ENCODE measurements at places on chromosomes 12 and 14. TPM values are rescaled to one million over a fixed set of nuclear protein-coding genes. Genes with fewer than 3 reads are reported as not detected.

AICDA gene
- total RNA-seq = not detected

KRT6C gene
- total RNA-seq = not detected

- H3K36me3 ChIP-seq = peaks cover 63% of the 10 kb centered on the region
- DNase-seq = no peak
- peaks cover 4% of the 10 kb centered on the region for H3K27me3 ChIP-seq
- no peaks in the 10 kb centered on the region for H3K4me1 ChIP-seq
Observed at GRCh38 chr12:129844662-129845220, 59.1 kb downstream of the TMEM132D start.

CLEC14A gene
- 0.09 TPM for total RNA-seq

ANAPC7 gene
- total RNA-seq = 93.4 TPM

GRCh38 chr14:93735206-93735605 lies 53.1 kb downstream of the PRIMA1 start:
- no peak overlapping the region for H3K4me3 ChIP-seq
- H3K36me3 ChIP-seq = no peaks in the 10 kb centered on the region
- no peak overlapping the region for H3K27ac ChIP-seq
- H3K27me3 ChIP-seq = no peaks in the 10 kb centered on the region

ANKRD33 gene
- 1.7 TPM for total RNA-seq

POTEM gene
- not detected for total RNA-seq

INHBC gene
- 0.16 TPM for total RNA-seq

PTGDR gene
- 0.11 TPM for total RNA-seq

DNA sequence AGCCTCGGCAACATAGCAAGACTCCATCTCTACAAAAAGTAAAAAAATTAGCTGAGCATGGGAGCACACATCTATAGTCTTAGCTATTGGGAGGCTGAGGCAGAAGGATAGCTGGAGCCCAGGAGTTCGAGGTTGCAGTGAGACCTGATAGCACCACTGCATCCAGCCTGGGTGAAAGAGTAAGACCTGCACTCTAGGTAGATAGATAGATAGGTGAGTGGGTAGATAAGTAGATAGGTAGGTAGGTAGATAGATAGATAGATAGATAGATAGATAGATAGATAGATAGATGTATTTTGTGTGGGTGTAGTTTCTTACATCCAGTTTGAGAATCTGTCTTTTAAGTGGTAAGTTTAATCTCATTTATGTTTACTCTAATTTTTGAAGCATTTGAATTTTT lies 72.8 kb downstream of the IFT81 start:
- no peaks in the 10 kb centered on the region for H3K27me3 ChIP-seq
- H3K4me3 ChIP-seq = no peak overlapping the region
- peaks cover 13% of the 10 kb centered on the region for H3K36me3 ChIP-seq

- no peak for DNase-seq
- peak overlapping the region; percentile 60 for H3K27ac ChIP-seq
- peaks cover 68% of the 10 kb centered on the region for H3K4me1 ChIP-seq
- H3K27me3 ChIP-seq = no peaks in the 10 kb centered on the region
- no peak overlapping the region for H3K4me3 ChIP-seq
- peaks cover 3% of the 10 kb centered on the region for H3K36me3 ChIP-seq
Observed at GRCh38 chr12:124550123-124551089, 17.0 kb downstream of the NCOR2 start.

DNA sequence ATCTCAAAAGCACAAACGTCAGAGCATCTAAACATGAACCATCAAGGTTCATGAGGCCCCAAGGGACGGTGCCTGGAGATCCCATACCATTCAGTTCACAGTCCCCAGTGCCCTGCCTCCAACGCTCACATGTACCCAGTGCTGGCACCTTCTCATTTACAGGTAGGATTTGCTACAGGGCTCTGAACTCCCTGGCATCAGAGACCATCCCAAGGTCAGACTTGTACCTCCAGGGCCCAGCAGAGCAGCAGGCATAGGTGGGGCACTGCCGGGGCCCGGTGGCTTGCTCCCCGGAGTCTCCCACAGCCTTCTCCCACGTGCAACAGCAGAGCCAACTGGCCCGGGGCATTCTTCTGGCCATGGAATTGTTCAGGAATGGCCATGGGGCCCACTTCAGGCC lies 114.8 kb downstream of the BCL11B start:
- H3K27ac ChIP-seq = no peak overlapping the region
- H3K36me3 ChIP-seq = no peaks in the 10 kb centered on the region
- H3K4me1 ChIP-seq = 0 out of 2 replicates have a peak, but pooled peaks cover 4% of the 10 kb centered on the region
- H3K4me3 ChIP-seq = no peak overlapping the region

GALNT16 gene
- 3.0 TPM for total RNA-seq

- H3K27me3 ChIP-seq = peaks cover 20% of the 10 kb centered on the region
- DNase-seq = no peak
- no peak overlapping the region for H3K4me3 ChIP-seq
- H3K27ac ChIP-seq = no peak overlapping the region
Observed at GRCh38 chr12:52044292-52044983, 6.8 kb upstream of the NR4A1 start.

DNA sequence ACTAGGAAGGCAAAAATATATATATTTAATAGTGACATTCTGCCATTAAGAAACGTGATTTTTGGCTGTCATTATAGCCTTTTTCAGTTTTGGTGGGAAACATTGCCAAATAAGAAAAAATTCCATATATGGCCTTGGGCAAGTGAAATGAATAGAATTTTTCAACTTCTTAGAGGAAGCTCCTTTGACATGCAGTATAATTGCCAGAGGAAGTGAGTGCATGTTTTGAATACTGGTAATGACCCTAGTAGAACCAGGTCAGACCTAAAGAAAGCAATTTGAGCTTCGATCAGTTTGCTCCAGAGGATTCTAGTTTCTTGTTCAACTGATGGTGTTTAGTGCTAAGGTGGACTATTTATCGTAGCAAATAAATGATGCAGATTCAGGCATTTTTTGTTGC lies 26.2 kb upstream of the TRIM9 start:
- H3K36me3 ChIP-seq = no peaks in the 10 kb centered on the region

- H3K4me1 ChIP-seq = no peaks in the 10 kb centered on the region
- H3K27ac ChIP-seq = no peak overlapping the region
- DNase-seq = no peak
- H3K4me3 ChIP-seq = no peak overlapping the region
Observed at GRCh38 chr12:68529466-68529865, 81.2 kb upstream of the RAP1B start.

DNA sequence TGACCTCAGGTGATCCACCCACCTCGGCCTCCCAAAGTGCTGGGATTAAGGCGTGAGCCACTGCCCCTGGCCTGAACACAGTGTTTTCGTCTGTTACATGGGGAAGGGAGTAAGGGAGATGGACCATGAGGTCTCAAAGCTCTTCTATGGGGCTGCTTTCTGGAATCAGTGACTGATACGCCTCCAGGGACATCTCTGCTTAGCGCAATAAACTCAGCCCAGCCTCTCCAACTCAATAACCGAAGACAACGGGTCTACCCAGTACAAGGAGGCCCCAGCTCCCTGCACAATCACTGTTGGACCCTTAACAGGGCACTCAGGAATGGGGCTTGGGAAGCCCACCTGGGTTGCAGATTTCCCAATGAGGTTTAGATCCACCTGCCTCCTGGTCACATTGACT lies 42.6 kb upstream of the CHGA start:
- H3K27me3 ChIP-seq = peaks cover 4% of the 10 kb centered on the region
- H3K27ac ChIP-seq = no peak overlapping the region
- H3K4me1 ChIP-seq = peaks cover 22% of the 10 kb centered on the region
- H3K36me3 ChIP-seq = no peaks in the 10 kb centered on the region

- no peak for DNase-seq
- peaks cover 10% of the 10 kb centered on the region for H3K36me3 ChIP-seq
- H3K4me3 ChIP-seq = no peak overlapping the region
- no peaks in the 10 kb centered on the region for H3K4me1 ChIP-seq
- no peaks in the 10 kb centered on the region for H3K27me3 ChIP-seq
Observed at GRCh38 chr14:58465421-58465820, 37.9 kb downstream of the KIAA0586 start.

TAS2R42 gene
- total RNA-seq = not detected

DNA sequence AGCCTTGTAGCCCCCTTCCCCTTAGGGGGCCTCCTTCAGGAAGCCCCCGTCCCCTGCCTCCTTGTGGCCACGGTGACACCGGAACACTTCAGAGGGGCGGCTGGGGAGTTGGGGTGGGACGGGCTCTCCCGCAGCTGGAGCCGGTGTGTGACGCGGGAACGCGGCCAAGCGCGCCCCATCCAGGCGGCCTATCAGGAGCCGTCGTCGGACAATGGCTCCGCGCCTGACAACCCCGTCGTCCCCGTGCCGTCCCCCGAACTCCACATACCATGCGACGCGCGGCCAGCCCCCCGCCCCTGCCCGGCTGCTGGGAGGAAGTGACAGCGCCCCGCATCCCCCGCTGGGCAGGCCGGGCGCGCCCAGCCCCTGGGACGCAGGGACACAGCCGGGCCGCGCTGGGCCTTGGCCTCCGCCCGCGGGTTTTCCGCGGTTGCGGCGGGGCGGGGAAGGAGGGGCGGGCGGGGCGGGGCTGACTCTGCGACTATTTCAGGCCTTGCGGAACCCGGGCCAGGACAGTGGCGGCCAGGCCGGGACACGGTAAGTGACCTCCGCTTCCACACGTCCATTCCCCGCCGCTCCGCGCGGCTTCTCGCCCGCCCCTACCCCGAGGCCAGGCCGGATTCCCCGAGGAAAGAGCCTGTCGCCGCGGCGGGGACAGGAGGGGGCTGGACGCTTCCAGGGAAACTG lies at the start of gene TNFAIP2:
TSS of gene TNFAIP2 (plus strand) at position 515 of the 687 bp plus-strand sequence. CDS start 2,997 bp downstream, outside the sequence.
- DNase-seq = peak; percentile 67
- peaks cover 35% of the 10 kb centered on the region for H3K27me3 ChIP-seq
- H3K36me3 ChIP-seq = no peaks in the 10 kb centered on the region
- H3K4me3 ChIP-seq = peak within 1 kb of the TSS; percentile 58

CIT gene
- 61.6 TPM for total RNA-seq

PIANP gene
- total RNA-seq = 8.2 TPM

DNA sequence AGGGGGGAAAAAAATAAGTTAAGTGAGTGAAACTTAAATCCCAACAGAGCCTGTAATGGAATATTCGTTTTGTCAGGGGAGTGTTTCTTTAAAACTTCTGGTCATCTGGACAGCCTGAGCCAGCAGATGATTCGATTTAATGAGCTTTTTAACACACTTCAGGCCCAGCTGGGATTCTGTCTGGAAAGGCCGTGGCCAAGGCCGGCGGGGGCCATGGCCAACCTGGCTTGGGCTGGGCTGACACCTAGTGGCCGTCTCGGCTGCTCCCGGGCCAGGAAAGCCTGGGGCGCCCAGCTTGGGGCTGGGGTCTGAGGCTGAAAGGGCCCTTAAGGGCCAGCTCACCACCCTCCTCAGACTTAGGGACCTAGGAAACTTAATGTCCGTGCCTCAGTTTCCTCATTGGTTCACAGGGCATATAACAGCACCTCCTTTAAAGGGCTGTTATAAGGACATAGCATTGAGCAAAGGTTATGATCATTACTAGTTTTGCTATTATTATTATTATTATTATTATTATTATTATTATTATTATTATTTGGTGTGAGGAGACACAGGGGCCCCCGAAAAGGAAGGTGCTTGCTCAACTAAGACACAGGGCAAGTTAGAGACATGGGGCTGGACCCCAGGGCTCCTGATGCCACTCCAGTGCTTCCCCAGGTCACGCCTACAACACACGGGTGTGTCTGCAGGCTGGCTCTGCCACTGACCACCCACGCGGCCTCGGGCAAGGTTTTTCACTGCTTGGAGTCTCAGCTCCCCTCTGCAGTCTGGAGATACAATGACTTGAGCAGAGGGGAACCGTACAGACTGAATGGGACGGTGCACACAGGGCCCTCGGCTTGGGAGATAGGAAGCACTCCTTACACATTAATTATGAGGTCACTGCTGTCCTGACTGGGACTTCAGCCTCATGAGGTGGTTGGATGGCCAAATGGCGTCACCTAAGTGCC lies 84.0 kb downstream of the SYNE3 start:
- H3K27me3 ChIP-seq = no peaks in the 10 kb centered on the region
- no peak overlapping the region for H3K27ac ChIP-seq
- H3K36me3 ChIP-seq = no peaks in the 10 kb centered on the region
- H3K4me3 ChIP-seq = no peak overlapping the region
- peak; percentile 78 for DNase-seq
- H3K4me1 ChIP-seq = no peaks in the 10 kb centered on the region

- H3K27me3 ChIP-seq = peaks cover 17% of the 10 kb centered on the region
- H3K4me1 ChIP-seq = no peaks in the 10 kb centered on the region
- no peak for DNase-seq
- no peaks in the 10 kb centered on the region for H3K36me3 ChIP-seq
Observed at GRCh38 chr12:48221645-48222044, 18.6 kb upstream of the OR10AD1 start.

GRCh38 chr14:101472518-101472849 lies 88.8 kb upstream of the DIO3 start:
- no peaks in the 10 kb centered on the region for H3K27me3 ChIP-seq
- peaks cover 15% of the 10 kb centered on the region for H3K4me1 ChIP-seq
- no peak for DNase-seq
- no peak overlapping the region for H3K4me3 ChIP-seq

HOXC4 gene
- 0.14 TPM for total RNA-seq

DNA sequence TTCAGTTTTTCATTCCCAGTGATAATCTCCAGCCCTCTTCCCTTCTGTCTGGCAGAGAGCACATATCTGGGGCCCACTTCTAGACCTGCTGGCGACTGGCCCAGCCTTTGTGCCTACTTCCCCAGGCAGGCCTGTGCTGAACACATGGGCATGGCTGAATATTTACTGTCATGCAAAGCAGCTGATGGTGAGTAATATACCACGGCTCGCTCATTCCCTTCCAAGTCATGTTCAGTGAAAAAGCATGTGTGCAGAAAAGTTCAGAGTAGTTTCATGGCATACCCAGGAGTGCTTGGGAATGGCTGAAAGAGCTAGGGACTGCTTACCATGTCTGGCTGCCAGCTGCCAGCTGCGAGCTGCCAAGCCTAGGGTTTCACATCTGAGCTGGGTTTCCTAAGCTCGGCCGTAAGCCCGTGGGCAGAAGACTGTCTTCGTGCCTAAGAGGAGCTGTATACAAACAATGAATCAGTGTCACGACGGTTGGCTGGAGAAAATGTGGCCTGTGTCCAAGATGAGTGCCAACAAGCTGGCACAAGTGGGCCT lies 179.9 kb upstream of the PELI2 start:
- peaks cover 27% of the 10 kb centered on the region for H3K36me3 ChIP-seq
- H3K4me1 ChIP-seq = peaks cover 26% of the 10 kb centered on the region
- no peak overlapping the region for H3K4me3 ChIP-seq
- no peak overlapping the region for H3K27ac ChIP-seq
- H3K27me3 ChIP-seq = no peaks in the 10 kb centered on the region

DNAL1 gene
- total RNA-seq = 15.6 TPM

DNA sequence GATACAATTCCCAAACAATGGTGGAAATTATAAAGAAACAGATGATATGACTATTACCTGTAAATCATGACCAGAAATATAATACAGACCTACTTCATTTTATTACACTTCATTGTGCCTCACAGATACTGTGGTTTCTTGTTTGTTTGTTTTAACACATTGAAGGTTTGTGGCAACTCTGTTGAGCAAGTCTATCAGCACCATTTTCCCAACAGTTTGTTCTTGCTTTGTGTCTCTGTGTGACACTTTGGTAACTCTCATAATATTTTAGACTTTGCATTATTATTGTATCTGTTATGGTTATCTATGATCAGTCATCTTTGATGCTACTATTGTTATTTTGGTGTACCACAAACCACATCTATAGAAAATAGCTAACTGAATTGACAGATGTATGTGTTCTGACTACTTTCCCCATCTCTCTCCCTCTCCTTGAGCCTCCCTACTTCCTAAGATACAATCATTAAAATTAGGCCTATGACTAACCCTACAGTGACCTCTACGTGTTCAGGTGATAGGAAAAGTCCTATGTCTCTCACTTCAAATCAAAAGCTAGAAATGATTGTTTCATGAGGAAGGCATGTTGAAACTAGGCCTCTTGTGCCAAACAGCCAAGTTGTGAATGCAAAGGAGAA lies 49.1 kb downstream of the FBXO33 start:
- peaks cover 6% of the 10 kb centered on the region for H3K4me1 ChIP-seq
- H3K36me3 ChIP-seq = no peaks in the 10 kb centered on the region
- no peak overlapping the region for H3K27ac ChIP-seq
- H3K27me3 ChIP-seq = no peaks in the 10 kb centered on the region
- no peak overlapping the region for H3K4me3 ChIP-seq

Measured in WTC11 (cell line).